Stomach (tissue), 19 donors: ENCODE measurements at places on chromosomes 11 and 22. TPM values are rescaled to one million over a fixed set of nuclear protein-coding genes. Genes with fewer than 3 reads are reported as not detected.

DNA sequence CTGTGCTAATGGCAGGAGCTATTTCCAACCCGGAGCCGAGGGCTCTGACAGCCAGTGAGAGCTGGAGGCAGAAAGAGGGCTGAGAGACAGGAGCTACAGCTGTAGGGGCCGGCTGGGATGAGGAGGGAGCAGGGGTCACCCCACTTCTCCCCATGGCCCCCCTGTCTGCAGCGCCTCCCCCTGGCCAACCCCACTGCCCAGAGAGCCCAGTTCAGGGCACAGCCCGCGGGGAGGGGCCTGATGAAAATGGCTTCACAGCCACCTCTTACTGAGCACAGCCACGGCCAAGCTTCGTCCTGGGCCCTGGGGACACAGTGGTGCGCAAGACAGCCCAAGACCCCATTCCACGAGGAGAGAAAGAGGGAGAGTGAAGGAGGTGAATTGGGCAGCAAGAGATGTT is 27.9 kb downstream of the RPL3 start:
- no peak for DNase-seq

- DNase-seq, result no peak
Measured at GRCh38 chr11:93737904-93738612, 3.2 kb downstream of the TAF1D start.

DNA sequence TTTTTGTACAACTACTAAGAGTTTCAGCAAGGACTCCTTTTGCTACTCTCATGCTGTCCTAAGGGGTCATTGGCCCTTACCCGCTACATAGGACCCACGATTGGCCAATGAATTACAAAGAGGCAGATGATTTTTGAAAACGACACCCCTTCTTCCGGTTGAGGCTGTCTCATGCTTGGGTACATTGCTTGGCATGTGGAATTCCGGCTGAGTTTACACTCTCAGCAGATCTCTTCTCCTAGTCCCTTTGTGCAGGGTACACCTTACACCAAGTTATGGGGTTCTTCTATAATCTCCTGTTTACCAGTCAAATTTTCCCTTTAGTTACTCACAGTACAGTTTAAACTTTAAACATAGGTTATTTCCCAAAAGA is 52.1 kb downstream of the SLC17A6 start:
- DNase-seq, result no peak

- no peak for DNase-seq
Measured at GRCh38 chr11:19561011-19561410, 151.6 kb upstream of the NAV2 start.

GRCh38 chr22:50531546-50531961 is 1.7 kb upstream of the TYMP start:
- peak; percentile 79 for DNase-seq

DNA sequence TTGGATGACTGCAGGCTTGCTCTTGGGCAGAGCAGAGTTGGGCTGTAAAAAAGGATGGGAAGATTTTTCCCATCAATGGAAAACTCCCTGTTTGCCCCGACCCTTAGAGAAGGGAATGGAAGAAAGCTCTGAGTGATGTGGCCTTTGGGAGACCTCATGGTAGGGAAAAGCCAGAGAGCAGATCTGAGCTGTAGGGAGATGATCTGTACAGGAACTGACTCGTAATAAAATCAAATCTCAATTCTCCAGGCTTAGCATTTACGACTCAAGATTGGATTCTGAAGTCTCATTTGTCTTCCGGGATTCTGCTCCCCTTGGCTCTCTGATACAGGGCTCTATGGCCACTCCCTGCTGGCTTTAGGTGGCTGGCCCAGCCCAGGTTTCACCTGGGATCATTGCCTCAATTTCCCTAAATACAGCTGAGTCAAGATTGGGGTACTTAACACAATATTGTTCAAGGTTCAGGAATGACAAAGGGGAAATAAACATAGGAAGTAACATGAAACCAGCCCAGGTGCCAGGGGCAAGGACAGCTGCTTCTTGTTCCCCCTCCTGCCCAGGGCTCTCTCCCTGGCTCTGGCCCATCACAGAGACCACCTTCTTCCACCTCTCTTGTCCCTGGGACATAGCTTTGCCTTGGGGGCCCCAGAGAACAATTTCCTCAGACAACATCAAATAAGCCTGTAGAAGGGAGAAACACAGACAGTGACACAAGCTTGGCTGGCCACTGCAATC is 38.4 kb upstream of the THY1 start:
- DNase-seq, result no peak

OR56A1 gene
- total RNA-seq, result not detected
